ENCODE measurements at places on chromosomes 2 and 18.

GRCh38 chr2:239004274-239005015, 156.6 kb downstream of the TWIST2 start:
- DNase-seq, result no peak

DNA sequence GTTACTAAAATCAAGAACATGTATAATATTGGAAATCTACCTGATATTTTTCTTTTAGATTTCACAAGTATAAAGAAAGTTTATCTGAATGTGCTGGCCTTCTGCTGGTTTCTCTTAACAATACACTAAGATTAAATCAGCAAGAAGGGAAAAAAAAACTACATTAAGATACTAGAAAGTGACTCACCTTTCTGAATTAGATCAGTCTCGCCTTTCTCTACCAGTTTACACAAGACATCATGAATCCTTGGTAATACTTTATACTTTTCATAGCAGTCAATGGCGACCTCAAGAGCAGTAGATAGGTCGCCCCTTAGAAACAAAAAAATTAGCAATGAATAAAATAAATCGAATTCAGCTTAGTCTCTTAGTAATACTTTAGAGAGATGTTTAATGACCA, 61.2 kb downstream of the LRPPRC start:
- DNase-seq, result no peak

- DNase-seq, result no peak
Observed at GRCh38 chr18:3321133-3321812, 59.3 kb downstream of the MYL12B start.

DNA sequence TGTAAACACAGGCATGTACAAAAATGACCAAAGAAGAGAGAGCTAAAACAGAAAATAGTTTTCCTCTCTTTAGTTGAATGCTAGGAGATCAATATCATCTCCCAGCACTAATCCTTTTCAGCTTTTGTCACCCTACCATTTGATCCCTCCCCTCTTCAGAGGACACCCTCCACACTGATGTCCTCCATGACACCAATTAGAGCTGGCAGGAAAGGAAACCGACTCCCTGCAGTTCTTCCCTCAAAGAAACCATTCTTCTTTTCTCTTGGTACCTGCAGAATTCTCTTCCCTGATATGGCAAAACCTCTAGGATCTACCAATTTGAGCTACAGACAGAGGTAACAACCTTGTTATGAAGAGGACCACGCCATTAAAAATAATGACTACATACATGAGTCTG, 5.3 kb downstream of the EPB41L3 start:
- no peak for DNase-seq

DNA sequence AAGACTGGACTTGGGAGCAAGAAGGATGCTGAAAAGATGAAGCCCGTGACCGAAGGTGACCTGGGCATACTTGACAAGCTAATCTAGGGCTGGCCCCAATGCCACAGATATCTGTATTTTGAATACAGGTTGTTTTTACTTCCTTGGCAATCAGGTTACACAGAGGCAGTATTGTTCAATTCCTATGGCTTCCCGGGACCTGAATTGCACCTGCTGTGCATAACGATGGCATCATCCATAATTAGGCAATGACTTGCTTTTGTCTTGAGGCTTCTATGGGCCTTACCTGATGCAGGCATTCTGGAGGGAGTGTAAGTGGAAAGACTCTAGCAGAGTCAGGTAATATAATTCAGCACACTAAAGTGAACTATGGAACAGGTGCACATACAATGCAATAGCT, 60.6 kb upstream of the CUL3 start:
- DNase-seq, result no peak
